Cardiac muscle cell (in vitro differentiated cells and primary cell): ENCODE measurements at places on chromosomes 13 and 19.
A peak's percentile ranks its signal among the peaks of the same experiment; 100 is the strongest.

DNA sequence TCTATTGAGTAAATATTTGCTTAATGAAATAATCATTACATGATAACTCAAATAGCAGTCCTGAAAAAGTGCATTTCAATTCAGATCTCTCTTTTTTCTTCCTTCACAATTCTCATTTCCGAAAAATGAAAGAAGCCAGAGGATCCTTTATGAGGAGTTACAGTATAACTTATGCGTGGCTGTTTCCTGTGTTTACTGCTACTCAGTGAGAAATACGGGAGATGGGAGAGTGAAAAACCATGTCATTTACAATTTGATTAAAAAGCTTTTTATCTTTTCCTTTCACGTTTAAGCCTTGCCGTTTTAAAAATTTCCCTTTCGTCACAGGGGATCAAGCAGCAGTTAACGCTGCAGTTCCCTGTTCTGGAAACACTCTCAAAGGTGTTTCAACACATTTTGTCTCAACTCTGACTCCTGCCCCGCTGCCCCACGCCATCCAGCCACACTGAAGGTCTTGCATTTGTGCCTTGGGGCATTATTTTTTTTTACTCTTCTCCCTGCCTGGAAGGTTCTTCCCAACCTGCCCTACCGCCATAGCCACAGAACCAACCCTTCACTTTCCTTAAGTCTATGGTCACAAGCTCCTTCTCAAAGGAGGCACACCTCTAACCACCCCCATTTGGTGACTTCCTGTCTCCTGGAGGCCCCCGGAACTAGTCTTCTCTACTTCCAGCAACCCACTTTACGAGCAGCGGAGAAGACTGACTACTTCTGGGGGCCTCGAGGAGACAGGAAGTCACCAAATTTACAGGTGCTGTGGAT, 17.0 kb downstream of the KL start:
- peak; percentile 13 for DNase-seq

GRCh38 chr19:40625406-40626120, 24.4 kb downstream of the LTBP4 start:
- no peak for DNase-seq

DNA sequence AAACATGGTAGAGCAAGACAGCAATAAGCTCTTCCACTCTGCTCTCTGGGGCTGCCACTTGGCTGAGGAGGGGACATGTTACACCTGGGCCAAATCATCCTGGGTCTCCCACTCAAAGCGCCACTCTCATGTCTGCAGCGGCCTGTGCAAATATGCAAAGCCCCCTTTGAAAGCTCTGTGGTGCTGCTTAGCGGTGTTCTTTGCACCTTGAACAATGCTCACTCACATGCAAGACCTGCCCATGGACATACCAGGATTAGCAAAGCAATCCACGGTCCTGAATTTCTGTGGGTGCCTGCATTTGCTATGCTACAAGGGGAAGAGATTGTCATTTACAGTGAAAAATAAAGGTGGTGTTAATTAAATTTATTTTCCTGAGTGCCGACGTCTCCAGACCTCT, 48.6 kb downstream of the MRPL57 start:
- no peak for DNase-seq

GRCh38 chr19:35754370-35755130, 2.3 kb downstream of the HSPB6 start:
- DNase-seq = no peak

GRCh38 chr13:83730674-83731073, 151.6 kb downstream of the SLITRK1 start:
- no peak for DNase-seq

DNA sequence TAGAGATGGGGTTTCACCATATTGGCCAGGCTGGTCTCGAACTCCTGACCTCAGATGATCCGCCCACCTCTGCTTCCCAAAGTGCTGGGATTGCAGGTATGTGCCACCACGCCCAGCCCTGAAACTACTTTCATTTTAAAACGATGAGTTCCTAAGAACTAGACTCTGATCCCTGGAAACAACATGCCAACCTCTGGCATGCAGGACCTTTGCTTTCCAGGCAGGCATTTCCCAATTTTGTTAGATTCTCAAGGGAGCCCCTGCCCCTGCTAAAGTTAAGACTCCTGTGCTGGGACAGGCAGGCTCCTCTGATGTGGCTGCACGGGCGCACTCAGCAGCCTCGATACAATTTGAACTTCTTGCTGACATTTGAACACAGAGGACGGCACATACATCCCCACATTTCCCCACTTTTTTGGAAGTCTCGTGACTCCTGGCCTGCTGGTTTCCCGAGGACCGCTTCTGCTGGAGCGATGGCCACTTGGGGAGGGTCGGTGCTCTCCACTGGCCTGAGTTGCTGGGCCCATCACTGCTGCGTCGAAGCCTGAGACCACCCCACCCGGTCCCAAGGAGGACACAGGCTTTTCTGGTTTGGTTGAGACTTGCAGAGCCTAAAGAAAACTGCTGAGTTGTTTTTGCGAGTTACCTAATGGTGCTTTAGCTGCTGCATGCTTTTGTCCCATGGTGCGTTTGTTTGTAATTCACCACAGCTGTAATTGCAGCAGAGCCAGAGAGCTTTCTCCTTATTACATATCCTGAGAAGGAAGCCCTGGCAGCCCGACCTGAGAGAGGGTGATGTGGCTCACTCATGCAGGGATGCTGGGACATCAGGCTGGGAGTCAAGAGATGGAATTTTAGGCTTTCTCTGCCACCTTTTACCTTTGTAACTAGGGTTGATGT, 8.2 kb downstream of the ATP11A start:
- no peak for DNase-seq

DNA sequence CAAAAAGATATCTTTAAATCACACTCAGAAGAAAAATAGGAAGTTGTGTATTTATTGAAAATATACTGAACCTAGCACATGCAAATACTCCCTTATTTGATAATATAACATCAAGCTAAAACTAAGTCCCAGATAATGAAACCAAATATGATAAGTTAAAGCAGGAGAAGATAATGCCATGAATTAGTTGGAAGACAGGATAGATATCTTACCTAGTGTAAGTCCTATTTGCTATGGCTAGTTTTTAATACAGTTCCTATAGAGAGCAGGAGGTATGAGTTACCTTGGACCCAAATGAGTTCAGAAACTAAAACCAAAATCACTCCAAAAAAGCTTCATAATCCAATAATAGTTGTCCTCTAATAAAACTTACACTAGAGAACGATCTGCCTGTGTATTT, 1407.1 kb upstream of the MIR17HG start:
- no peak for DNase-seq

GRCh38 chr19:37778613-37779126, 716 bp downstream of the ZNF573 start:
- DNase-seq = peak; percentile 46

DNA sequence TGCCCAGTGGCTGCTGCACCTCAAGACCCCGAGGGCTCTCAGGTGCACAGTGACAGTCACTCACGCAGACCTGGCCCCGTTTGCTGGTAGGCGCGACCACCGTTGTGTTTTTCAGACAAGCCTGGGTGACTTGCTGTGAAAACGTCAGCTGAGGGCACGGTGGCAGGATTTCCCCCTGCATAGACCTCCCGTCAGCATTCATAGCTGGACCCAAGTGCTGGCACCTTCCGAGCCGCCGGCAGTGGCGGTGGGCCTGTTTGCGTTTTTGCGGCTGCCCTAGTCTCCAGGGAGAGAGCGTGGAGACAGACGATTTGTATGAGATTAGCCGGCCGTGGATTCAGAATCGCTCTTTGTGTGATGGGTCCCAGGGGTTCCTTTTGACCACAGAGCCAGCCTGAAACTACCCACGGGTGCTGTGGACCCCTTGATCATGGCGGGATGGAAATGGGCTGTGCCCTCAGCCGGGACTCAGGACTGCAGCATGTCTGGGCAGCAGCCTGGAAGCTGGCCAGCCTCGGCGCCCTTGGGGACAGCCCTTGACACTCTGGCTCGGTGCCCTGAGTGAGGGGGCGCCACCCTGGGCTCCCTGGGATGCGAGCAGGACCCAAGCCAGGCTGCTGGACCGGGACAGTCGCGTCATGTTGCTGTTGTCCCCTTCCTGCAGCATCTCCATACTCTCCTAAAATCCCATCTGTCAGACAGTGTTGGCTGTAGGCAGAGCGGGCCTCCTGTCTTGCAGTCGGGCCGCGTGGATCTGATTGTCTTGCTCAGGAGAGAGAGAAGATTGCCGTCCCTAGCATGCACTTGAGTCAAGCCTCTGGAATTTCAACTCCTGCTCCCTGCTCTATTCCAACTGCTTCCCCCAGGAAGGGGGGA, 8.6 kb downstream of the KDM4B start:
- DNase-seq = peak; percentile 92

DNA sequence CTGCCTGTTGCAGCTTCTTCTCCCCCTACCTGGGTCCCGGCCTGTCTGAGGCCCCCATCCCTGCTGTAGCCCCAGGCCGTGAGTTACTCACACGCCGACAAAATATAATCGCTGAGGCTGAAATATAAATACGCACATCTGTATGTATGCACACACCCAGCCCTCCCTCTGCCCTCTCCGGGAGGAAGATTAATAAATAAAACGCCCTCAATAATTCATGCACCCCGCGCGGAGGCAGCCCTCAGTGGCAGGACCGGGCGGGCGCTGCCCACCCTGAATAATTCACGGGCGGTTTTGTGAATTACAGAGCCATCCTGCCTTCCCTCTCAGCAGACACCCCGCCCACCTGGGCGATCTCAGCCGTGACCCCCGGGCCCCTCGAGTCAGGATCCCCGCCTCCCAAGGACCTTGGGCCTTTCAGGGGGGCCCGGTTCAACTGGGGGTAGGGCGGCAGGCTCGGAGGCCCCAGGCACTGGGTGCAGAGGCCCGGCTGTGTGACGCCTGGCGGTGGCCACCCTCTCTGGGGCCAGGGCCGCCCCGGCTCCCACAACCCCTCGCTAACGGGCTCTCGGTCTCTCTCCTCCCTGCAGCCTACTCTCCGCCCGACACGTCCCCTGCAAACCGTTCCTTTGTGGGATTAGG, 24.2 kb downstream of the SMIM24 start:
- no peak for DNase-seq
